ENCODE measurements at places on chromosomes 16 and 17.
A peak's percentile ranks its signal among the peaks of the same experiment; 100 is the strongest.

DNA sequence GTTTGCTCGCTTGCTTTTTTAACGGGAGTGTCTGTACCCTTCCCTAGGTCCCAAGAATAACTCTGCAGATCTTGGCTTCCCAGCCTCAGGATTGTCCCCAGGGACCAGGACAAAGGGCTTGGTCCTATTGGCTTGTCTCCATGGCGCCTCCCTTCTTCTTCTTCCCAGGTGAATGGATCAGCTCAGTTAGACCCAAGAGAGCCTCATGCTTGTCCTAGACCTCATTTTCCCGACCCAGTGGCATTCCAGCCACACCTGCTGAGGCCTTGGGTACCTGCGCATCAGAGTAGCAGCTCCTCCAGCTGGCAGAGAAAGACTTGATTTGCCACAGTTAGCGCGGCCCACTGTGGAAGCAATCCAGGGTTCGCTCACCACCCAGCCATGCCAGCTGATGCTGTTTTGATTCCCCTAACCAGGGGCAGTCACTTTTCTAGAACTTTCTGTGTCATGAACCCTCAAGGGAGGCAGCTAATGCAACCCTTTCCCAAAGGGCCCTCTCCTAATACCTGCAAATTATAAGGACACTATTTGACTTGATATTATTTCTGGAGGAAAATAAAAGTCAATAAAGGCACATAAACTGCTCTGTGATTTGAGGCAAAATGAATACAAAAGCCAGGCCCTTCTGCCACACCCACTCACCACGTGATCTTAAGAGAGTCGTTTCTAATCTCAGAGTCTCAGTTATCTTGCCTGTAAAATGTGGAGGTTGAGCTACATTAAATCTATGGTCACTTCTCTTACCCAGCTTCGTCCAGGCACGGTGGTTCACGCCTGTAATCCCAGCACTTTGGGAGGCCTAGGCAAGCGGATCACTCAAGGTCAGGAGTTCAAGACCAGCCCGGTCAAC, 13.9 kb downstream of the GPR142 start:
- no peak for DNase-seq

- DNase-seq: no peak
These were observed 3.8 kb upstream of the ZFP90 start for GRCh38 chr16:68535331-68535730.

GRCh38 chr16:48126801-48127644, 28.8 kb downstream of the ABCC12 start:
- peak; percentile 36 for DNase-seq

- DNase-seq: no peak
These were observed 27.7 kb upstream of the CORO6 start for GRCh38 chr17:29650396-29650795.

DNA sequence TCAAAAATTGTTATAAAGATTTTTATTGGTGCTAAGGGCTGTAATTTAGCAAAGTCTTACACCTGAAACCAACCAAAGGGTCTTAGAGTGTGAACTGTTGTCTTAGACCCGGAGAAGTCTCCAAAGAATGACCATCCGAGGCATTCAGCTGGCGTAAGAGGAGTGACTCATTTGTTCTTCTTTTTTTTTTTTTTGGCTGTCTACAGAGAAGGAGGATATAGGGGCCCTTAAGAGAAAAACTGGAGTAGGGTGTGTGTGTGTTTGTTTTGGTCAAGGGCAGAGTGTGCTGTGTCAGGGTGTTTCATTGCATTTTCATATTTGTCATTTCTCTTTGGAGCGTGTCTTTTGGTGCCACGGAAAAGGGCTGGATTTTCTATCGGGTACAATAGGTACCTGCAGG, 508.0 kb downstream of the WWOX start:
- no peak for DNase-seq

GRCh38 chr16:86466696-86467406, 43.5 kb upstream of the FOXF1 start:
- DNase-seq: no peak

DNA sequence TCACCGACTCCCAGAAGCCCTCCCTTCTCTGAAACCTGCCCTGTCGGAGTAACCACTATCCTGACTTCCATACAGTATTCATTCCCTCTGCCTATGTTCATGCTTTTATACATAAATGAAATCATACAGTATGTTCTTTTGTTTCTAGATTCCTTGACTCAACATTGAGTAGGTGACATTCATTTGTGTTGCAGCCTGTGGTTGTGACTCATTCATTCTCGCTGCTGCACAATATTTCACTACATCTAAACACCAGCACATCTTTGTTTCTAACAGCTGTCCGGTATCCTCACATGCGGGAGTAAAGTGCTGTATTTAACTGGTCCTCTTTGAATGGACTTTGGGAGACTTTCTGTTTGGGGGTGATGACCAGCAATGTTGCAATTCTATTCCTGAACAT, 135.0 kb upstream of the FOXF1 start:
- no peak for DNase-seq

DNA sequence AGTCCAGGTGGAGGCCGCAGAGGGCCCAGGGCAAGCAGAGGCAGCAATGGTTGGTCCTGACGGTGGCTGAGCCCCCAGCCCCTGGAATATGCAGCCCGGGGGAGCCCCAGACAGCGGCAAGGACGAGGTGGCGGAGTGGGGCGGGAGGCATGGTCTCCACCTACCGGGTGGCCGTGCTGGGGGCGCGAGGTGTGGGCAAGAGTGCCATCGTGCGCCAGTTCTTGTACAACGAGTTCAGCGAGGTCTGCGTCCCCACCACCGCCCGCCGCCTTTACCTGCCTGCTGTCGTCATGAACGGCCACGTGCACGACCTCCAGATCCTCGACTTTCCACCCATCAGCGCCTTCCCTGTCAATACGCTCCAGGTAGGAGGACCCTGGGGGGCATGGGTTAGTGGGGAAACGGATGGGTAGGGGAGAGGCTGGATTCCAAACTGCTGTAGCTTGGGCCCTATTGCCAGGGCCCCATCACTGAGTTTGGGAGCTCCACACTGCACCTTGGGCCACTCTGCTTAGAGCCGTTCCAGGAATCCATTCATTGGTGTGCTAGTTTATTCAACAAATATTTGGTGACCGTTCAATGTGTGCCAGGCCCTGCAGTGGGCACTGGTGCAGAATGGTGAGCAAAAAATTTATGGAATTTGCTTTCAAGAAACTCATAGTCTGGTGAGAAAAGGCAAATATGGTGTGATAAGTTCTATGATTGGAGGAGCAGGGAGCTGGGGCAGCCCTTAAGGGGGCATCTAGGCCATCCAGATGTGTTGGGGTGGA, 3.8 kb downstream of the RASL10B start:
- DNase-seq: no peak

- no peak for DNase-seq
These were observed 26.0 kb downstream of the TBX4 start for GRCh38 chr17:61478026-61478789.

DNA sequence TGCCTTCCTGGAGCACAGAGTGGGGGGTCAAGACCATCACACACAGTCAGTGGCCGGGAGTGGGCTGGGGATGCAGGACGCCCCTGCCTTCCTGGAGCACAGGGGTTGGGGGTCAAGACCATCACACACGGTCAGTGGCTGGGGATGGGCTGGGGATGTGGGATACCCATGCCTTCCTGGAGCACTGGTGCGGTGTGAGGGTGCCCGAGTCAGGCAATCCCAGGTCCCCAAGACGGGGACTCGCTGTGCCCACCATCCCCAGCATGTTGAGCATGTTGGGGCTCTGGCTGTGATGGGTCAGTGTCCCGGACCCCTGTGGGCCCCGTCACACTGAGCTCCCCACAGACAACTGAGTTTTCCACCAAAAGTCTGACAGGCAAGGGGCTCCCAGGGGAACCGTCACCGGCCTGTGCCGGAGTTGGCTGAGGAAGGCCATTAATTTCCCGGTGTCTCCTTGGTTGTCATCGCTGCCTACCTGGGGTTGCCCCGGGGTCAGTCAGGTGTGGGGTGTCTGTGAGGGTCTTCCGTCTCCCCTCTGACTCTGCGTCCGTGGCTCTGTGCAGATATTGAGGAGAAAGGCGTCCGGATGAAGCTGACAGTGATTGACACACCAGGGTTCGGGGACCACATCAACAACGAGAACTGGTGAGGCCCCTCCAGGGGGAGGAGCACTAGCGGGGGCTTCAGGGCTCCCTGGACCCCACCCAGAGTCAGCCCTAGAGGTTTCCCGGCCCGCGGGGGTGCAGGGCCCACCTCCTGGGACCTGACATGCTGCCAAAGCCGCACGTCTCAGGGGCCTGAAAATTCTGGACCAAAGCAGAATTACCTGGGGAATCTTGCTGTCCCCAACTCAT, 347.1 kb downstream of the SEC14L1 start:
- DNase-seq: no peak

GRCh38 chr17:51546114-51546513, 285.8 kb downstream of the UTP18 start:
- no peak for DNase-seq

DNA sequence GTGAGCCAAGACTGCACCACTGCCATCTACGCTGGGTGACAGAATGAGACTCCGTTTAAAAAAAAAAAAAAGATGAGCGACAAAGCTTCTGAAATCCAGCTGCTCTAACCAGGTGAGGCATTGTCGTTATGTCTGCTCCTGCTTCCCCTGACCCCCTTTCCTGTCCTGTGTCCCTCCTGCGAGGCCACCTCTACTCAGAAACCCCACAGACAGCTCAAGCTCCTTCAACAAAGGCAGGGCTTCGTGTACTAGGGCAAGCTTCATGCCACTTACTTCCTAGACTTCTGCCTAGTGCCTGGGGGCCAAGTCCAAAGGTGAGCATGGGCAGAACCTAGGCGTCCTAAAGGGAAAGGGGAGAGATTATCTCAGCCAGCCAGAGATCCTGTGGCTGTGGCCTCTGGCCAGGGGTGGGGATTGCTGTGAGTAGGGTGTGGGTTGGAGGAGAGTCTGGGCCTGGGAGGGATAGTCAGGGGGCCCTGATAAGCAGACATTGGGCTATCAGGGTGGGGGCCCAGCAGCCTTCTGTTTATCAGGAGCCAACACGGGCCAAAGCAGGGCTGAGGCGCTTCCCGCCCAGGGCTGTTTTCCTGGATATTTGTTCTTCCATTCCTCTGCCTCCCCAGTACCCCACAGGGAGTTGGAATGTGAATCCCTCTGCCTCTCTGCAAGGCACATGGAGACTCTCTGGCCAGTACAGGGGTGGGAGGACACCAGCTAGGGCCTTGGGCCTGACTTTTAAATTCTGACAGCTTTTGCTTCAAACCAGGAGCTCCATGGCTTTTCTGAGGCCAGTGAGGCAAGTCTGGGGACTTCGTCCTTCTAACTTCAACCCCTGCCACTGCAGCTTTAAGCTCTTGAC, 10.4 kb downstream of the ERAL1 start:
- DNase-seq: no peak

- DNase-seq: no peak
These were observed 5.4 kb downstream of the PDILT start for GRCh38 chr16:20399185-20399584.

- no peak for DNase-seq
These were observed 121.7 kb downstream of the ABCC6 start for GRCh38 chr16:16101585-16101984.

Measured in pulmonary artery endothelial cell (primary cell).